AG09319 (cell line): ENCODE measurements at places on chromosomes 1 and 21.

DNA sequence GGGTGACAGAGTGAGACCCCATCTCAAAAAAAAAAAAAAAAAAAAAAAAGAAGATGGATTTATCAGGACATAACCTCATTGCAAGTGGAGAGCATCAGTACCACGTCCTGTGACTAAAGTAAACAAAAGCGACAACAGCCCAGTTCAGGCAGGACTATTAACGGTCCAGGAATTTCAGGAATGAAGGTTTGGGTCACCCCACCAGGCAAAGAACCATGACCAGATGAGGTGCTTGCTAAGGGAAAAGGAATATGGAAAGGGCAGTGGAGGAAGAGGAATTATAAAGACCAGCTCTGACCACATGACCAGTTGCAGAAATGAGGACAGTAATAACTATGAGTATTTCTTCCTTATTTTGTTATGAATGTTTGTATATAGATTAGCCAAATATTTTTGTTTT lies 35.4 kb upstream of the EIF4G3 start:
- no peak for DNase-seq

DNA sequence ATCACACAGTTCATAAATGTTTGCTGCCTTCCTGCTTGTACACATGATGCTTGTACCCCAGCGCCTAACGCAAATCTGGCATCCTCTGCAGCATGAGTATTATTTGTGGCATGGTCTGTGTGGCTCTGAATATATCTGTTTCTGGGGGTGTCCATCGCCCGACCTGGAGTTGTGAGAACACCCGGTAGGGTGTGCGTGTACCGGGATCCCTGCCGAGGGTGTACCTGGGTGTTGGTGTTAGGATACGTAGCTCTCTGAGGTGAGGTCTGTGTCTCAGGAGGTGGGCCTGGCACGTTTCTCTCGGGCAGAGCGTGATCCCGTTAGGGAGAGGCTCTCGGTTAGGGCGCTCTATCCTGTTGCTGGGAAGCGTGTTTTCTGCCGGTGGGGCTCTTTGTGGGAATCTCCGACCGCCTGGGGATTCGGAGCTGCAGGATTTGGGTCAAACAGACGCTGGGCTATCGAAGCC lies 10.4 kb upstream of the CDC20 start:
- no peak for DNase-seq

DNA sequence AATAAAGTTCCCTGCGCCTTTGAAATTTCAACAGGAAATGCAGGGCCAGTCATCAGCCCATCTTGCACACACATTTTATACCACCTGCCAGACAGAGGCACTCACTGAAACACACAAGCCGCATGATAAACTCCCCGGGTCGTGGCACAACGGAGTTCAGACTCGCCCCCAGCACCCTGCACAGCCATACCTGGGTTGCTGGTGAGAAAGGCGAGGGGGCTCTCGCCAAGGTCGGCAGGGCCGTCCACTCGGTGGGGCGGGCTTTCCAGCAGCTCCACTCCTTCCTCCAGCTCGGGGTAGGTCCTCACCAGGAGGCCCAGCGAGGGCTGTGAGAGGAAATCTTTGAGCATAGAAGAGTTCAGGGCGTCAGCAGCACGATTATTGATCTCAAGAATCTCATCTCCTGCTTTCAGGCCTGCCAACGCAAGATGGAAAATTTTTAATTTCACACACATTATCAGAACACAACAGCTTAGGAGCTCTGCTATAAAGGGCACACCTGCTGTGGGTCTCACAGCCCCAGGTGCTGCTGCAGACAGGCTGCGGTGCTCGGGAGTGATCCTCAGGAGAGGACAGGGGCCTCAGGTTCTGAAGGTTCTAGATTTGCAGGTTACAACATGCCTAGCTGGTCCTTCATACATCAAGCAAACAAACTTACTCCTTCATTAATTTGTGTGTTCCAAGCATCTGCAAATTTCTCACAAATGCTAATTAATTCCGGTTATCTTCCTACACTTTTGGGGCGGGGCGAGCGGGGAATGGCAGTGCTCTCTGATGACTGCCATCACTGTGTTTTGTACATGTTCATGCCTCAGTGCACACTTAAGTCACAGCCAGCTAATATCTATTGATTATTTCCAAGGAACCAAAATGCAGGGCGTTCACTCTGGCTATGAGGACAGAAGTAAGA lies 144.2 kb upstream of the KRTAP19-8 start:
- no peak for DNase-seq

GRCh38 chr1:210730023-210730422 lies 401.3 kb downstream of the HHAT start:
- DNase-seq, result no peak

DNA sequence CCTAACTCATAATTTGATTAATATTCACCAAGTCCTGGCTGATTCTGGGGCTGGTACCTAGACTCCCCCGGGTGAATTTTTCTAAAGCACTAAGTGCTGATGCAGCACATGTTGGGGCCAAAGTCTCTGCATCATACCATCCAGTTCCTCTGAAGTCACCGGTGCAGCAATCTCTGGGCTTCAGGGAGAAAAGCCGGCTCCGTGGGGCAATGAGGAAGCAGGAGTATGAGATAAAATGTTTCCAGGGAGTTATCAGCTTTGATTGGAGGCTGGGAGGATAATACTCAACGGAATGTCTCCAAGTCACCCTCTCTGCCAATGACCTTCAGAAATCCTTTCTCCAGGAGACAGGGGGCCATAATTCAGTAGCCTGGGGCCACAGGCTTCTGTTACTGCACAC lies 1.2 kb downstream of the FCAMR start:
- DNase-seq, result no peak
